Stimulated activated CD4-positive, alpha-beta T cell treated with anti-CD3 and anti-CD28 coated beads, Interleukin-1b, Interleukin-23, amount 100 ng/mL, for 48 hours (primary cell): ENCODE measurements at places on chromosomes 3 and 15.
A peak's percentile ranks its signal among the peaks of the same experiment; 100 is the strongest.

DNA sequence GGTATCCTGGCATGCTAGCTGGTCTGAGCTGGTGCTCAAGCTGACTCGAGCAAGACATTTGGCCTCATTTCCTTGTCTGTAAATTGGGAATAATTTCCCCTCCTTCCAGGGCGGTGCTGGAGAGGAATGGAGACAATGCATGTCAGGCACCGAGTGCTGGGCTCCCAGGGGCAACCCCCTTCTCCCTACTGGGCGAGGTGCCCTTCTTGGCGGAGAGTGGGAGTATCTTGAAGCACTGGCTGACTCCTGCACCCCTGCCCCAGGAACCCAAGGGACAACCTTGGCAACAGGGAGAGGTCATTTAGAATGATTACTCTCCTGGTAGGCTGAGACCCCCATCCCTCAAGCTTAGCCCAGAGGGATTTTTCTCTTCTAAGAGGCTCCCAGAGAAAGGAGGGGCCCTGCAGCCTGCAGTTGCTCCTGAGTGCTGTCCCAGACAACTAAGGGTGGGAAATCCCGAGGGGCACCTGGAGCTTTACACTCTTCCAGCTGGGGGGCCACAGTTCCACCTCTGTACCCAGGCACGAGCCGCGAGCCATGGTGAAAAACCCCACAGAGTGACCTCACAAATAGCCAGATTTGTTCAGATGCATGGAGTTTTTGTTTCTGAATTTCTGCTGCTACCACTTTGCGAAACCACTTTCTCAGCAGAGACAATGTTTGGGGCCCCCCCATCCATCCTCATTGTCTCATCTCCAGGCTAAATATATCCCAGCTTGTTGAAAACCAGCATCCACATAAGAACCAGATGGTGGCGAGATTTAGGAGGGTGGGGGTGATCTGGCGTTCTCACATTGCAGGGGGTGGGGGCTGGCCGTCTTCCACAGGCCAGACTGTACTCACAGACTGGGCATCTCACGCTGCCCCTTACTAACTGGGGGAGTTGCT lies 44.8 kb downstream of the ABTB1 start:
- DNase-seq, result no peak

- no peak for DNase-seq
These were observed 35.6 kb upstream of the SEC13 start for GRCh38 chr3:10356461-10356981.

- DNase-seq, result no peak
These were observed 13.1 kb downstream of the AP3S2 start for GRCh38 chr15:89880727-89881126.

- no peak for DNase-seq
These were observed 12.4 kb upstream of the SOX2 start for GRCh38 chr3:181699171-181699903.

- no peak for DNase-seq
These were observed 460.3 kb upstream of the PROK2 start for GRCh38 chr3:72245183-72245811.

GRCh38 chr15:67928666-67929065 lies 88.8 kb upstream of the RNU6-1 start:
- no peak for DNase-seq

DNA sequence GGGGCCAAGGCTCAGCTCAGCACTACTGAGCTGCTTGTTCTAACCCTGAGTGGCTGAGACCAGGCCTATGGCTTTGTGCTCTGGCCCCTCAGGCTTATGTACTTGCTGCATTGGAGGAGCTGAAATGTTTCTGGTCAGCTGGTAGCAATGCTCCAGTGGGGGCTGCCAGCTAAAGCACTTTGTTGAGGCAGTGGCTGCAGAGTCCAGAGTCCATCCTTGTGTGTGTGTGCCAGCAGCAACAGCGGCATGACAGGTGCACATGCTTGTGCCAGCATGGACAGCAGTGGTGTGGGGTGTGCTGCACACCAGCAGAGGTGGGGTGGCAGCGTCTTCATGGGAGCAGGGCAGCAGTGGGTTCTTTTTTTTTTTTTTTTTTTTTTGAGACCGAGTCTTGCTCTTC lies 169.1 kb downstream of the VPS8 start:
- no peak for DNase-seq

DNA sequence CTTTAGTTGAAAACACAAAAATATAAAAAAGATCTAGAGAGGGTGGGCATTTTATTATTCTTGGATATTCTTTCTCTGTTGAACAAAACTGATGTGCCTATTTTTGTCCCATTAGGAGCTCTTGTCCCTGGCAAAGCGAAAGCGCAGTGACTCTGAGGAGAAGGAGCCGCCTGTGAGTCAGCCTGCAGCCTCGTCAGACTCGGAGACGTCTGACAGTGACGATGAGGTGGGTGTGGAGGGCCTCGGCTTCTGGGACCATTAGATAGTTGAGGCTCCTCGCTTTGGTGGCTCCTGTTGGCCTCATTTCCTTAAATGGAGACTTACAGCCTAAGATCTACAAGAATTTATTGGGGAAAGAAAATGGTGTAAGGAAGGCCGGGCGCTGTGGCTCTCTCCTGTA lies 21.3 kb downstream of the RTF1 start:
- no peak for DNase-seq

- DNase-seq, result no peak
These were observed 12.6 kb downstream of the GTF2A2 start for GRCh38 chr15:59644756-59645155.

DNA sequence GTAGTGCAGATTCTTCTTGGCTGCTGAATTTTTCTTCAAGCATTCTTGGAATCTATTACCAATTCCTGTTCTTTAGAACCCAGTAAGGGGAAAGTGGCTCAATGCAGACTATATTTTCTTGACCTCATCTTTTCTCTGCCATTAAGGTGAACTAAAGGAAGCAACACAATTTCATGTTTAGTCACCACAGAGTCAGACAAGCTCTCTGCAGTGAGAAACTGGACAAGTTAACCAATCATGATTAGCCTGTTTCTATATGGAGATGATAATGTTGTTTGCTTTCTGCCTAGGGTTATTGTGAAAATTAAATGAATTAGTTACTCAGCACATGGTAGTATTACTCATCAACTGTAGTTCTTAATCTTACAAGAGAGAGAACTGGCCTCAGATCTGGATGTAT lies 1075.1 kb downstream of the AGBL1 start:
- DNase-seq, result no peak

- no peak for DNase-seq
These were observed 3.9 kb downstream of the ATR start for GRCh38 chr3:142574665-142575064.

DNA sequence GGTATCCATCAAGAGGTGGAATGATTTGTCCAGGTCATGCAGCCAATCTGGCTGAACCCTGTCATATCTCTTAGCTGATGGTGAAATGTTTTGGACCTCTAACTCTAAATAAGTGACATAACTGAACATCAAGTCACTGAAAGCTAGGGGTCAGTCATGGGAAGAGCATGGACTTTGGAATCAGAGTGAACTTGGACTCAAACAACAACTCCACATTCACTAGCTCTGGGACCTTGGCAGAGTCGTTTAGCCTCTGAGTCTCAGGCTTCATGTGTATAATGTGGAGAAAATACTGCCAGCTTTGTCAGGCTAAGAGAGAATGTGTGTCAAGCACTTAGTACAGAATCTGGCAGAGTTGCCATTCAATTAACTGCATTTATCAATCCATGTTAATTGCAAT lies 557.8 kb upstream of the CFAP20DC start:
- DNase-seq, result no peak

- no peak for DNase-seq
These were observed 22.0 kb downstream of the GPR15 start for GRCh38 chr3:98553753-98554152.

DNA sequence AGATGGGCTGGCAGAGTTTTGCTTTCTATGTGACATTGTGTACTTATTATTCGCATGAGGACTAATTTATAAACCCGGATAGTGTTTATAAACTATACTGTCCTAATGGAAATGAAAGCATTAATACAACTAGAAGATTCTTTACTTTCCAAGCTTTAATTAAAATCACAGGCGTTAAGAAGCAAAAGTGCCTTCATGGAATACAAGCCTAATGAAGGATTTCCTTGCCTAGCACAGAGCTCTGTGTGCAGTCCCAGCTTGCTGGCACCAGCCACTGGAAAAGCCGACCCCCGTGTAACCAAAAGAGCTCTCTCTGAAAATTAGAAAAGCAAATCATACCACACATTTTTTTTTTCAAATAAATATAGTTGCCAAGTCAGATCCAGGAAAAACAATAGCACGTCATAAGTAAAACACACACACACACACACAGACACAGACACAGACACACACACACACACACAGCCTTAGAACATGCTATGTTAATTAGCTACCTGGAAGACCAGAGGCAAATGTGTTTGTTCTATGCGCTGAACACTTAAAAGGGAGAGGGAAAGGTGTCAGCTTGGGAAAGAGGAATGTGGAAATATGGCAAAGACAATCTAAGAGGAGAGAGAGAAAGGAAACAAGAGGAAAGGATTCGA lies 1084.2 kb downstream of the TUSC7 start:
- DNase-seq, result no peak

- peak; percentile 73 for DNase-seq
These were observed 500.4 kb downstream of the SHQ1 start for GRCh38 chr3:72347819-72348319.

- DNase-seq, result no peak
These were observed 32.9 kb upstream of the RFTN1 start for GRCh38 chr3:16546186-16547010.

- no peak for DNase-seq
These were observed 6.2 kb upstream of the TMF1 start for GRCh38 chr3:69058180-69058946.

DNA sequence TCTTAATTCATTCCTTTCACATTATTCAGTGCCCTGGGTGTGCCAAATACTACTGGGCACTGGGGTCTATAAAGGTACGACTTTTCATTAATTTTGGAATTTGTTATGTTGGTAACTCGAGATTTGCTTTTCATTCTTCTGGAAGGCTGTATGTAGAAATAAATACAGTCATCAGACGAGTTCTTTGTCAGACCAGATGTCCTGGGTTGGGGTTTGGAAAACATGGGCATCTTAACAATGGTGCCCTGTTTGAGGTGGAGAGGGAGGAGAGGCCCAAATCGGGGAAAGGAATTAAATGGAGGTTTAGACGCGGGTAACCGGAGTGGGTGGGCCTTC lies 662 bp upstream of the GLCE start:
- DNase-seq, result no peak

GRCh38 chr3:195195321-195196209 lies 75.4 kb downstream of the XXYLT1 start:
- no peak for DNase-seq

DNA sequence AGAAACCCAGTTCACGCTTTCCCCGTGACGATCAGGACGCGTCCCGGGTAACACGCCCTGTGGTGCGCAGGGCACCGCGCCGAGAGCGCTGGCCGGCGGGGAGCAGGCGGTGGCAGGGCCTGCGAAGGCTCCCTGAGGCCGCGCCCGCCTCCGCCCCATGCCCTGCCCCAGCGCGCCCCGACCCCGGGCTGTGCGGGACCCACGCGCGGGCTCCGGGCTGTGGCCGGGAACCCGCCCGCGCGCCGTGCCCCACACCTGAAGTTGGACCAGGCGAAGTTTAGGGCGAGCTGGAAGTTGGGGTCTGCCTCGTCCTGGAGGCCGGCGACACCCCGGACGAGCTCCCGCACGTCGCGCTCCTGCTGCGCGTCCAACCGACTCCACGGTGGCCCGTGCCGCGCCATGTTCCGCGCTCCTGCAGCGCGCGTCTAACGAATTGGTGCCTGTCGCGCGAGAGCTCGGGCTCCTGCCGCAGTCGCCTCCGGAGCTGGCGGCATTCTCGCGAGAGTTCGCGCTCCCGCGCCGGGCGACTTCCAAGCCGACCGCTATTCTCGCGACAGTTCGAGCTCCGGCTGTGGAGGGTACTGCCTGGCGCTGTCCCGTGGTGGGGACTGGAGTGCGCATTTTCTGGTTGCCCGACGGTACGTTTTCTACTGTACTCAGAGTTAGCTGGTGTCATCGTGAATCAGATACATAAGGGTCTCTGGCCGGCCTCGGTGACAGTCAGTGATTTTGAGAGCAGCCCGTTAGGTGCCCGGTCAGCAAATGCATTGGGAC lies at the start of gene TUBGCP5:
TSS of gene TUBGCP5 (minus strand) at position 427 of the 774 bp plus-strand sequence. CDS start at position 401, 26 bp downstream.
- DNase-seq, result peak; percentile 98

DNA sequence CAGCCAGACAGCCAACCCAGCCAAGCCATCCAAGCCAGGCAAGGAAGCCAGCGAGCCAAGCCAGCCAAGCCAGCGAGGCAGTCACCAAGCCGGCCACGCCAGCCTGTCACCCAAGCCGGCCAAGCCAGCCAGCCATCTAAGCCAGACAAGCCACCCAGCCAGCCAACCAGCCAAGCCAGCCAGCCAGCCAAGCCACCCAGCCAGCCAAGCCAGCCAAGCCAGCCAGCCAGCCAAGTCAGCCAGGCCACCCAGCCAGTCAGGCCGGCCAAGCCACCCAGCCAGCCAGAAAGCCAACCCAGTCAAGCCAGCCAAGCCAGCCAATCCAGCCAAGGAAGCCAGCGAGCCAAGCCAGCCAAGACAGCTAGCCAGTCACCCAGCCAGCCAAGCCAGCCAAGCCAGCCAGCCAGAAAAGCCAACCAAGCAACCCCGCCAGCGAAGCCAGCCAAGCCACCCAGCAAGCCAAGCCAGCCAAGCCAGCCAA lies 201.2 kb downstream of the GOLGA6L6 start:
- DNase-seq, result no peak

GRCh38 chr15:51846463-51847230 lies 17.2 kb downstream of the TMOD3 start:
- DNase-seq, result no peak

GRCh38 chr3:172530566-172530965 lies 7.3 kb upstream of the TNFSF10 start:
- no peak for DNase-seq

DNA sequence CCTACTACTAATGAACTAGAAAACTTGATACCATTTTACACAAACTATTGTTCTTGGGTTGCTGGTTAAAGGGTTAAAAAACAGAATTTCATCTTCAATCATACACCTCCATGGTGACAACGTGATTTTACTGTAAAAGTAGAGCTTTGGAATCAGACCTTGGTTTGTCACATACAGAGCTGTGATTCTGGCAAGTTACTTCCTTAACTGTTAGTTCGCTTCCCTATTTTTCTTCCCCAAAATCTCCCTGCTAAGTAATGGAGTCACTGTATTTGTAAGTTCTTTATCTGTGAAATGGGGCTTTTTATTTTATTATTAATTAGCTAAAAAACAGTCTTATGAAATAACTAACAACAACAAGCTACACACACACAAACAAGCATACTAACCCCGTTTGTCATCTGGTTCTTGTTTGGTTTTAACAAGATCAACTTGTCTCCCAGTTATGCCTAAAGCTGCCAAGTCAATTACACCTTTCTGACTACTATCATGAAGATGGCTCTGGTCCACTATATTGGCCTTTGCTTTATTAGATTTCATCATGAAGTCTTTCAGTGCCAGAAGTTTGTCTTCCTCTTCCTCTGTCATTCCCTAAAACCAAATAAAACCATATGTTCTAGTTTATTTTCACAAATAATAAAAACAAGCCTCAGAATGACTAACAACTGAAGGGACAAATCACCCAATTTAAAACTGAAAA lies 38.6 kb downstream of the PIK3R4 start:
- DNase-seq, result no peak

- DNase-seq, result no peak
These were observed 40.8 kb downstream of the NUP210 start for GRCh38 chr3:13379201-13379830.

DNA sequence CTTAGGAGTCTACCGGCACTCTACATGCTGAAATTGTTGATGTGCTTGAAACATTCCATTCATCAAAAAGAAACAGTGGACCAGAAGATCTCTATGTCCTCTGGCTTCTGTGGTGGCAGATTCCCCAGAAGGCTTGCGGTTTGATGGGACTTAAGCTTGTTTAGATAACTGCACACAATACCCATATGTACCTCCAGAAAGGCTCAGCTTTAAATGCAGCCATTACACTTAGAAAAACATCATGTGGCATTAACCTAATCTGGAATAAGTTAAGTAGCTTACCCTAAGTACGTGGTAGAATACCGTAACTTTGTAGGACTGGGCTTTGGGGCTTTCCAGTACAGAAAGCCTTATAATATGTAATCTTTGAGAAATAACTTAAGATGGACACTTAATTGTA lies 187.3 kb downstream of the RBMS3 start:
- no peak for DNase-seq
